Stimulated activated CD8-positive, alpha-beta memory T cell treated with anti-CD3 and anti-CD28 coated beads, Interleukin-15, amount 100 ng/mL, for 1 hour (primary cell): ENCODE measurements at places on chromosomes 6 and 20.
A peak's percentile ranks its signal among the peaks of the same experiment; 100 is the strongest.

GRCh38 chr6:138588805-138589434 is 89.6 kb upstream of the NHSL1 start:
- DNase-seq, result peak; percentile 18

GRCh38 chr6:160419488-160419887 is 71.3 kb downstream of the SLC22A3 start:
- no peak for DNase-seq

DNA sequence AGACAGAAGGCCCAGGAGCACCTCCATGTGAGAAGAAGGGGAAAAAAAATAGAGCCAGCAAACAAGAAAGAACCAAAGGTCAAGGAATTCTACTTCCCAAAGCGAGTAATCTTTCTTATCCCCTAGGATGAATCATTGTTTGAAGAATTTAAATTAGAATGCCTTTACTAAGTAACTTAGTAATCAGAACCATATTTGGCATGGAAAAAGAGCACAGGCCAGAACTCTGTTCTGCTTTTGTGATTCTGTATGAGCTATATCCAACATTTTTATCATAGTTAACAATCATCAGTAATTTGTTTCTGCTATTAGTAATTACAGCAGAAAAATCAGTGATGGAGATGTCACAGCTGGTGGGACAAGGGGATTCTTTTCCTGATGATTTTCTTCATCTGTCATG is 228.8 kb upstream of the FAM83B start:
- DNase-seq, result no peak

DNA sequence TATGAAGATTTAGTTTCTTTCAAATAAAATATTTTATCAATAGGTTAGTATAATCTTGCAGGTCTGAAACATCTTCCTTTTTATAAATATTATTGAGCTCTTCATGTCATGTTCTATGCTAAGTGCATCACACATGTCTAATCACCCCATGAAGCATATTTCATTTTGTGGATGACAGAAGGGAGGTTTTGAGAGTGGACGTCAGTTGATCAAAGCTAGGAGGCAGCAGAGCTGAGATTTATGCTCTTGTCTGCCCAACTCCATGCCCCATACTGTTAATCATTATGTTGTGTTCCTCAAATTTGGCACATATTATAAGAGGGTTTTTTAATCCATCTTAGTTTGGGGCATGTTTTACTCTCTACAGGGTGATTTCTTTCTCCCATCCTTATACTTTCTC is 22.7 kb downstream of the DSE start:
- DNase-seq, result no peak

- DNase-seq, result no peak
Observed at GRCh38 chr6:143964674-143965081, 43.4 kb downstream of the PLAGL1 start.

GRCh38 chr6:159043251-159043650 is 1.5 kb downstream of the TAGAP start:
- no peak for DNase-seq

- no peak for DNase-seq
Observed at GRCh38 chr6:143811501-143812157, 31.5 kb upstream of the LTV1 start.

- peak; percentile 39 for DNase-seq
Observed at GRCh38 chr6:35552285-35552917, 39.7 kb upstream of the TULP1 start.

GRCh38 chr6:117685359-117685758 is 10.1 kb downstream of the NUS1 start:
- DNase-seq, result no peak

DNA sequence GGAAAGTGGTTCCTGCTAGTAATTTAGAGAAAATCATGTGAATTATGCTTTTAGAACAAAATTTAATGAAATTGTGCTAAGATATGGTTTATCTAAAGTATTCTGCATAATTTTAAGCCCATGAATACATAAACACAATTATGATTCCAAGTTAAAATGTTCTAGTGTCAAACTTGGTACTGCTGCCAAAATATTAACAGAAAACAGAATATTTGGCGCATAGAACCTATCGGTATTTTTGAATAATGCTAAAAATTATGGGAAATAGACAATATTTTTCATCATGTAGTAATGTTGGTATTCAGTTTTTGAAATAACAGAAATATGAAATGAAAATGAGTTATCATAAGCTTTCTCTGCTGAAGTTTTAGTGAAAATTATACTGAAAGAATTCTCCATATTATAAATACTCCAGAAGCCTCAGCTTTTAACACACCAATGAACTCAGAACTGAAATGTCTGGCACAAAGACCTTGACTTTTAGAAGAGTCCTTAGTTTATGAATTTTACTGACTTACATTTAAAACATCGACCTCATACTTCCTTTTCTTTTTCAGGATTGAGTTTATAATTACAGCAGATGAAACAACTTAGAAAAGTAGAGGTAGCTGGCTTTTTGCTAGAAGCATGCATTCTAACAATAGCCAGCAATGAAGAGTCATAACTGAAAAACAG is 1192.3 kb upstream of the GJE1 start:
- no peak for DNase-seq

- DNase-seq, result no peak
Observed at GRCh38 chr6:106825156-106825555, 149.4 kb downstream of the CD24 start.

GRCh38 chr6:127518191-127518709 is 885 bp downstream of the MTCL3 start:
- DNase-seq, result no peak

DNA sequence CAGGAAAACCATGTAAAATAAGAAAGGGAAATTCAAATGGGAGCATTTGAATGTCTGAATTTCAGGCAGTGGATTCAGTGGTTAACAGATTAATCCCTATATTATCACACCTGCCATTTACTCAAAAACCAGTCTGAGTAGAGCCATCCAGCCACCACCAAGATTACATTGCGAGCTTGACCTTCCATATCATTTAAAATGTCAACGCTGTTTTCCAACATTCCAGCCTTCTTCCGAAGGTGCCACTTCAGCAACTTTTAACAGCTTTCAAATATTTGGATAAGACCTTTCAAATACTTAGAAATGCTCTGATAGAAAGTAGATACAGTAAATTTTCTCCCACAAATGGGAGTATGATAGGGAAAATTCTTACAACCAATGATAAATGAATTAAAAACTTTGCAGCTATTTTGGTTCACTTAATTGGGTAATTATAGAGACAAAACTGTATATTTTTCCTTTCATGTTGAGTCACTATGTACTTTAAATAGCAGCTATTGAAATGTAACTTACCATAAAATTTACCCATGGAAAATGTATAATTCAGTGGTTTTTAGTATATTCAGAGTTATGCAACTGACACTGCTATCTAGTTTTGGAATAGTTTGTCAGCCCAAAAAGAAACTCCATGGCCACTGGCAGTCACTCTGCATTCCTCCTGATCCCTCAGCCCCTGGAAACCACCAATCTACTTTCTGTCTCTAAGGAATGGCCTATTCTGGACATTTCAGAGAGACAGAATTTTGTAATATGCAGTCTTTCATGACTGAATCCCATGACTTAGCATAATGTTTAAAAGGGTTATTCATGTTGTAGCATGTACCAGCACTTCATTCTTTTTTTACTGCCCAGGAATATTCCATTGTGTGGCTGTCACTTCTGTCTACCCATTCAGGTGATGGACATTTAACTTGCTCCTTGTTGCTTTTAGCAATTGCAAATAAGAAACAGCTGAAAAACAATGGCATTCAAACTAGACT is 21.5 kb downstream of the EZR start:
- no peak for DNase-seq

GRCh38 chr6:1271071-1271763 is 40.7 kb upstream of the FOXQ1 start:
- no peak for DNase-seq

DNA sequence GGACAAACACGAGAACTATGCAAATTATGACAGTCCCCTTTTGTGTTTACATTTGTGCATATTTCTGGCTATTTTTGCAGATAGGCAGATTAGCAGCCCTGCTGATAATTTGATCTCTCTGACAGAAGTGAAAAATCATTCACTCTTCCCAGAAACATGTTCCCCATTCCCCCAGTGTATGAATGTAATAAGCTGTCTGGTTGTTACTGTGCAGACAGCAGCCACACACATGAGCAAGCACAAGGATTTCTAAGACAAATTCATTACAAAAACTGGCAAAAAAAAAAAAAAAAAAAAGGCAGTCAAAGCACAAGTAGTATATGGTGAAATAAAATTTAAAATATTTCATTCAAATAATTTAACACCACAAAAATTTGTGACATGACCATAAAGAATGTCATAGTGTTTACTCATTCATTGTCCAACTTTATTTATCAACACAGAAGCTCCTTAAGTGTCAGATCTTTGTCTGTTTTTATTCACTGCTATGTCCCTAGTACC is 95.5 kb upstream of the VGLL2 start:
- DNase-seq, result no peak

DNA sequence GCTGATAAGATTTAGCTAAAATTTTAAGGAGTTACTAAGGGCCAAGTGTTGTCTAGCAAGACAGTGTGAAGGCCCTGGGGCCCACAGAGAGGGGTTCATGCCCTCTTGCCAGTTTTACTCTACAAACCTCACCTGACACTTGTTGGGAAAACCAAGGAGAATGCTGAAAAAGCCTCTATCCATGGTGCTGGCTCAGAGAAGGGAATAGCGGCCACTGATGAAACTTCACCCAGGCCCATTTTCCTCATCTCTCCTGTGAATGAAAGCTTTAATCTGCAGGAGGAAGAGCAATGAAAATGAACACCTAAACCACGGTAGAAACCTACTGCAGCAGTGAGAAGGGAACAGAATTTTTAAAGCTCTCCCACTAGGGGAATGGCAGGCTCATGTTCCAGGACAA is 317.3 kb upstream of the CNR1 start:
- DNase-seq, result no peak

DNA sequence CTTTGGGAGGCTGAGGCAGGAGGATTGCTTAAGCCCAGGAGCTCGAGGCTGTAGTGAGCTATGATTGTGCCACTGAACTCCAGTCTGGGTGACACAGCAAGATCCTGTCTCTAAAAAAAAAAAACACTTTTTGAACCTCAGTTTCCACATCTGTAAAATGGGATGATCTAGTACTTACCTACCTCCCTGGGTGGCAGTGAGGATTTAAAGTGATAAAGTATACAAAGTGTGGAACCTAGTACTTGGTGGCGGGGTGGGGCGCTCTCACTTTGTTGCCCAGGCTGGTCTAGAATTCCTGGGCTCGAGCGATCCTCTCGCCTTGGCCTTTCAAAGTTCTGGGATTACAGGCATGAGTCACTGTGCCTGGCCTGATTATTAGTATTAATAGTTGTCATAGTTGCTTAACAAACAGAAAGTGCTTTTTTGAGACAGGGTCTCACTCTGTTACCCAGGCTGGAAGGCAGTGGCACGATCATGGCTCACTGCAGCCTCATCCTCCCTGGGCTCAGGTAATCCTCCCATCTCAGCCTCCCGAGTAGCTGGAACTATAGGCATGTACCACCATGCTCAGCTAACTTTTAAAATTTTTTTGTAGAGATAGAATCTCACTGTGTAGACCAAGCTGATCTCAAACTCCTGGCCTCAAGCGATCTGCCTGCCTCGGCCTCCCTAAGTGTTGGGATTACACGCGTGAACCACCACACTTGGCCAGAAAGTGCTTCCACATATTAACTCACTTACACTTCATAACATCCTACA is 7.0 kb upstream of the PLTP start:
- DNase-seq, result no peak

DNA sequence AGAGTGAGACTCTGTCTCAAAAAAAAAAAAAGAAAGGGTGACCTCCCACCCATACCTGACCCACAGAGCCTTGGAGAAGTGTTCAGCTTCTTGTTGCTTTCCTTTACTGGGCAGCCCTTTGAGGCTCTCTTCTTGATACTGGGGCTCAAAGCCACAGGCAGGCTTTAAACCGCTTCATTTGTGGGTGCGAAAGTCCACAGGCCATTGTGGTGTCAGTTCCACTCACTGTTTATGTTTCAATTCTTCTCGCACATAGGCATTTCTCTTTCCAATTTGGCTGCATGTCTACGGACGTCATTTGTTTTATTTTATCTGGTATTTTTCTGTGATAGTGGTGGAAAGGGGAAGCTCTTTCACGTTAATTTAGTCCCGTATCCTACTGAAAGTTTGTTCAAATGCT is 34.6 kb downstream of the PPARD start:
- DNase-seq, result no peak

DNA sequence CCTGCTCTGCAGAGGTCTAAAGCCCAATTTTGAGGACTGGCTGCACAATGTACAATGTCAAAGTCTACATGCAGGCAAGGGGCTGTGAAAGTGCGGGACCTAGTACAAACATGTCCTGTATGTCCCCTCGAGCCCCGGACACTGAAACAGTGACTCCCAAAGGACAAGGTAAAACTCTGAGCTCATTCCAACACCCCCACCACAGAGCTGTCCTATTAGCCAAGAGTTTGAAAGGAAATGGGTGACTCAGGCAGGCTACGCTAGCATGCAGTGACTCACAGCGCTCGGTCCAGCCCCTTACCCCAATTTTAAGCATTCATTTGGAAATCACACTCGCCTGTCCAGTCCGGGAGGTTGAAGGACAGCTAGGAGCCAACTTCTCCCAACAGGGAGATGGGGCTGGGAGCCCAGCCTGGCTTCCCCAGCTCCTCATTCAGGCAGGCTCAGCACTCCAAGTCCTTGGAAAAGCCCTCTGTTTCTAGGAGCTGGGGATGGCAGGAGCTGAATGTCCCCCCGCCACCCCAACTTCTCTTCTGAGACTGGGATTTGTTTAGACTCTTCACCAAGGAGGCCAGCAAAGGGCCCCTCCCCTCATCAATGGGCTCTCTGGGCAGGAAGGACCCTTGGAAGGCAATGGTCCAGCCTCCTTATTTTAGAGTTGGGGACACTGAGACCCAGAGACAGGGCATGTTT is 3.9 kb downstream of the SDC4 start:
- DNase-seq, result no peak

- no peak for DNase-seq
Observed at GRCh38 chr6:50185006-50185405, 135.3 kb upstream of the DEFB112 start.

- DNase-seq, result no peak
Observed at GRCh38 chr6:155442562-155442961, 13.1 kb downstream of the NOX3 start.

GRCh38 chr6:118186672-118187567 is 279.9 kb downstream of the SLC35F1 start:
- DNase-seq, result no peak

- no peak for DNase-seq
Observed at GRCh38 chr6:93663111-93663510, 243.8 kb upstream of the EPHA7 start.

DNA sequence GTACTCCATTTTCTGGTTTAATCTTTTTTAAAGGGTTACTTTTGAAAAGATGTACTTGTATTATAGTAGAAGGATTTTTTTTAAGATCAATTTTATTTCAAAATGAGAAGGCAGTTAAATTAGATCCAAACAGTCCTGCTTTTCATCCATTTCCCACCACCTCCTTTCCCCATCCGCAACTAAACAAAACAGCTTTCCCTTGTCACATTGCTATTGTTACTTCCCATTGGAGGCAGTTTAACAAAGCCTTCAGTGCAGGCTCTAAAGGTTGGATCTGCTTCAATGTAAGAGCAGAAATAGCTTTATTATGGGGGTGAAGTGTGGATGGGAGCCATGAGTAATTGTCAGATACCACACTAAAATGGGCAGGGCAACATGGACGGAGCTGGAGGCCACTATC is 65.7 kb downstream of the LRRC1 start:
- no peak for DNase-seq
